H1 (cell line): ENCODE measurements at places on chromosomes 2 and 18. TPM values are rescaled to one million over a fixed set of nuclear protein-coding genes. Genes with fewer than 3 reads are reported as not detected.

TTR gene
- not detected in 2 replicates for total RNA-seq

DNA sequence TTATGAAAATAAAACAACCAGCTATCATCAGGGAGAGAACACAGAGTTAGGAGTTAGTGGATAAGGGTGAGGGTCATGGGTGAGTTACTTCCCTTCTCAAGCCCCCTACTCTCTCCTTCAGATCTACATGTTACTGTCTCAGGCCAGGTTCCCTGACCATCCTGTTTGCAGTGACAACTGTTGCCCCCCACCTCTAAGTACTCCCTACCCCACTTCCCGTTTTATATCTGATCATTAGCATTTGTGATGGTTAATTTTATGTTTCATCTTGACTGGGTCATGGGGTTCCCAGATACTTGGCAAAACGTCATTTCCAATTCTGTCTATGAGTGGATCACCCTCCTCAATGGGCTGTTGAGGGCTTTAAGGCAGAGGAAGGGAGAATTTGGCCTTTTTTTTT, 32.8 kb upstream of the ATP8B1 start:
- no peaks in the 10 kb centered on the region for H3K4me1 ChIP-seq
- DNase-seq: no peak
- H3K4me3 ChIP-seq: no peak overlapping the region
- H3K27ac ChIP-seq: no peak overlapping the region

XIRP2 gene
- 0.11 and 0.15 TPM in 2 replicates for total RNA-seq

DNA sequence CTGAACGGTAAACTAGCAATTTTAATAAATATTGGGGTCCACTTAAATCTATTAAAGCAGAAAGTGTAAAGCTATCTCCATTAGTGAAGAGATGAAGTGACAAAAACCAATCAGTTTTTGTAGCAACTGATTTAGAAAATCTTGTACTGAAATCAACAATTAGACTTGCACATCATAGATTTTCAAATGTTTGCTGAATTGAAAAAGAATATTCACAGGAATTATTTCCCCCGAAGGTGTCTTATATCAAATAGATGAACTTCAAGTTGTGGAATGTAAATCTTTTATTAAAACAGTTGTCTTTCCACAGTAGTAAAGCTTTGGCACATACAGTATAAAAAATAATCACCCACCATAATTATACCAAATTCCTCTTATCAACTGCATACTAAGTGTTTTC, 48.7 kb downstream of the ATIC start:
- no peaks in the 10 kb centered on the region for H3K27me3 ChIP-seq
- no peak overlapping the region for H3K27ac ChIP-seq
- peaks cover 15% of the 10 kb centered on the region for H3K36me3 ChIP-seq
- no peak for DNase-seq
- H3K4me3 ChIP-seq: no peak overlapping the region

GRCh38 chr2:152347076-152347475, 12.1 kb downstream of the FMNL2 start:
- no peak overlapping the region for H3K4me3 ChIP-seq
- no peak overlapping the region for H3K27ac ChIP-seq
- H3K27me3 ChIP-seq: no peaks in the 10 kb centered on the region
- DNase-seq: no peak
- no peaks in the 10 kb centered on the region for H3K4me1 ChIP-seq

GDF7 gene
- total RNA-seq: 0.04 and 0.06 TPM in 2 replicates

DNA sequence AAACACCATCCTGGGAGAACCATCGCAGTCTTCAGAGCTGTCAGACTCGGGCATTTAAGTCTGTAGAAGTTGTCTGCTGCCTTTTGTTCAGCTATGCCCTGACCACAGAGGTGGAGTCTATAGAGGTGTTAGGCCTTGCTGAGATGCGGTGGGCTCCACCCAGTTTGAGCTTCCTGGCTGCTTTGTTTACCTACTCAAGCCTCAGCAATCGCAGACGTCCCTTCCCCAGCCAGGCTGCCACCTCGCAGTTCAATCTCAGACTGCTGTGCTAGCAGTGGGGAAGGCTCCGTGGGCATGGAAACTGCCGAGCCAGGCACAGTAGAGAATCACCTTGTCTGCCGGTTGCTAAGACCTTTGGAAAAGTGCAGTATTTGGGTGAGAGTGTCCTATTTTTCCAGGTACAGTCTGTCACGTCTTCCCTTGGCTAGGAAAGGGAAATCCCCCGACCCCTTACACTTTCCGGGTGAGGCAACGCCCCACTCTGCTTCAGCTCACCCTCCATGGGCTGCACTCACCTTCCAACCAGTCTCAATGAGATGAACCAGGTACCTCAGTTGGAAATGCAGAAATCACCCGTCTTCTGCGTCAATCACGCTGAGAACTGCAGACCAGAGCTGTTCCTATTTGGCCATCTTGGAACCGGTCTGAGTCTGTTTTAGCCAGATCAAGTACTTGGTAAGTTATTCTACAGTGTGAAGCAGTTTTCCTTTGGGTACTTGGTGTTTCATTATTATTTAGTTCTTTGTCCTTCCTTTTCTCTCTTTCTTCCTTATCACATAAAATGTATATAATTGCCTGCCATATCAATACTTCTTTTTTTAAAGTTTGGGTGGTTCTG, 71.5 kb downstream of the CDC42EP3 start:
- DNase-seq: no peak
- H3K36me3 ChIP-seq: no peaks in the 10 kb centered on the region
- H3K27ac ChIP-seq: no peak overlapping the region
- no peaks in the 10 kb centered on the region for H3K27me3 ChIP-seq
- no peak overlapping the region for H3K4me3 ChIP-seq
- H3K4me1 ChIP-seq: no peaks in the 10 kb centered on the region

PPP1CB gene
- 158 and 165 TPM in 2 replicates for total RNA-seq

DNA sequence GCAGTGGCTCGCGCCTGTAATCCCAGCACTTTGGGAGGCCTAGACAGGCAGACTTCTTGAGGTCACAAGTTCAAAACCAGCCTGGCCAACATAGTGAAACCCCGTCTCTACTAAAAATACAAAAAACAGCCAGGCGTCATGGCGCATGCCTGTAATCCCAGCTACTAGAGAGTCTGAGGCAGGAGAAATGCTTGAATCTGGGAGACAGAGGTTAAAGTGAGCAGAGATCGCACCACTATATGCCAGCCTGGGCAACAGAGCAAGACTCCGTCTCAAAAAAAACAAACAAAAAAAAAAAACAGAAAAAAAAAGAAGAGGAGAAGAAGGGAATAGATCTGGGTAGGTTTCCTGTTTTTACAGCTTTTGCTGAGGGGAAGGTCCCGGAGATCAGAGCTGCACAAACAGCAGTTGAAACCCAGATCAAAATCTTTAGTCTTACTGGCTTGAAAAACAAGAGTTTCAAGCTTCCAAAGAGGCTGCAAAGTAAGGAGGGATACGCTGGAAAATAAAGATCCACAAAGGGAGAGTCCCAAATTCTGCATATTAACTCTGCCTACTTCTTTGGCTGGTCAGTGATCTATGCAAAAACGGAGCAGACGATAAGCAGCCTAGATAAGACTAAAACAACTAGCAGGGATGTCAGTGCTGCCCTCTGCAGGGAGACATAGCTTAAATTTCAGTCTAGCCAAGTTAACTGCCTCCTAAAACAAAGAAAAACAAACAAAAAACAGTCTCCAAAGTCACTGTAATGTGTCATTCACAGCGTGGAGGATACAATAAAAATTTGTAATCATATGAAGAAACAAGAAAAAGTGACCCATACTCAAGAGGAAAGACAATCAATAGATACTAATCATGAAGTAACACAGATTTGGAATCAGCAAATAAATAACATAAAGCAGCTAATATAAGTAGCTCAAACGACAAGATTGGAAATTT, 74.1 kb downstream of the TLK1 start:
- no peak overlapping the region for H3K4me3 ChIP-seq
- no peaks in the 10 kb centered on the region for H3K4me1 ChIP-seq
- no peak for DNase-seq
- no peaks in the 10 kb centered on the region for H3K36me3 ChIP-seq
- no peaks in the 10 kb centered on the region for H3K27me3 ChIP-seq
- H3K27ac ChIP-seq: no peak overlapping the region

TFCP2L1 gene
- total RNA-seq: 3.2 and 3.8 TPM in 2 replicates

RAB6C gene
- 0.09 TPM in 1 of 2 replicates, not detected in the other for total RNA-seq

GRCh38 chr2:10190737-10191532, 68.4 kb downstream of the RRM2 start:
- no peak for DNase-seq
- H3K27ac ChIP-seq: no peak overlapping the region
- H3K4me3 ChIP-seq: no peak overlapping the region
- H3K4me1 ChIP-seq: no peaks in the 10 kb centered on the region
- no peaks in the 10 kb centered on the region for H3K36me3 ChIP-seq

STK25 gene
- total RNA-seq: 159 and 162 TPM in 2 replicates

GRCh38 chr2:100974712-100975520, 27.2 kb upstream of the RPL31 start:
- H3K27ac ChIP-seq: no peak overlapping the region
- no peaks in the 10 kb centered on the region for H3K4me1 ChIP-seq
- no peaks in the 10 kb centered on the region for H3K27me3 ChIP-seq
- no peak for DNase-seq
- H3K36me3 ChIP-seq: no peaks in the 10 kb centered on the region
